Neural crest cell (in vitro differentiated cells): ENCODE measurements at places on chromosomes 12 and 14.

- no peak for DNase-seq
Observed at GRCh38 chr12:87311206-87311605, 718.0 kb downstream of the C12orf50 start.

- DNase-seq = no peak
Observed at GRCh38 chr12:103178366-103179080, 221.0 kb downstream of the ASCL1 start.

- DNase-seq = no peak
Observed at GRCh38 chr12:91542067-91542466, 359.4 kb upstream of the DCN start.

DNA sequence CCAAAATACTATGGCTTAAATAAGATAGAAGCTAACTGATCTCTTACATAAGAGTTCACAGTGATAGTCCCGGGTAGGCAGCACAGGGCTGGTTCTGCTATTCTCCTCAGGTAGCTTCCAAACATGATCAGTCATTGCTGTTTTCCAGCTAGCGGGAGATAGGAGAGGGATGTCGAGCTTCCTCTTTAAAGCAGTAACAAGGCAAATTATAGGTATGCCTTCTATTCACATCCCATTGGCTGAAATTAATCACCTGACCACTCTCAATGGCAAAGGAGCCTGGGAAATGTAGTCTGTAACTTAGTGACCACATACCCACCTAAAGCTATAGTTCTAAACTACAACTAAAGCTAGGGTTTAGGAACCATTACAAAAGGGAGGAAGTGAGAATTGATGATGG lies 34.5 kb upstream of the VRK1 start:
- DNase-seq = peak; percentile 16

GRCh38 chr12:44876544-44877410 lies 662 bp upstream of the NELL2 start:
- DNase-seq = peak; percentile 60
